Stimulated activated CD8-positive, alpha-beta memory T cell treated with anti-CD3 and anti-CD28 coated beads, Interleukin-15, amount 100 ng/mL, for 24 hours (primary cell): ENCODE measurements at places on chromosomes 1 and 21.

DNA sequence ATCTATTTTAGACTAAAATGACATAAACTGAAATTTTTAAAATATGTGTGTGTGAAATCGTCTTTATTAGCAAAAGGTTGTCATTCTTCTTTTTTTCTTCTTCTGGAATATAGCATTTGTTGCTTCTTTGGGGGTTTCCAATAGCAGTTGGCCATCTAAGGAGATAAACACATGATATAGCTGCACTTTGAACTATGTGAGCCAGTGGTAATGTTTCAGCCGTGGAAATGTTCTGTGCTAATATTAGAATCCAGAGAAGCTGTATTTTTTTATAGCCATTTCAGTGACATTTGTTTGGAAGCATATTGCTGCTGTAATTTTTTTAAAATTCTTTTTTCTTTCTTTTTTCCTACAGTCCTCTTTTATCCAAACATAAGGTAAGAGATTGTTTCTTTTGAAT, 75.1 kb downstream of the CNST start:
- no peak for DNase-seq

DNA sequence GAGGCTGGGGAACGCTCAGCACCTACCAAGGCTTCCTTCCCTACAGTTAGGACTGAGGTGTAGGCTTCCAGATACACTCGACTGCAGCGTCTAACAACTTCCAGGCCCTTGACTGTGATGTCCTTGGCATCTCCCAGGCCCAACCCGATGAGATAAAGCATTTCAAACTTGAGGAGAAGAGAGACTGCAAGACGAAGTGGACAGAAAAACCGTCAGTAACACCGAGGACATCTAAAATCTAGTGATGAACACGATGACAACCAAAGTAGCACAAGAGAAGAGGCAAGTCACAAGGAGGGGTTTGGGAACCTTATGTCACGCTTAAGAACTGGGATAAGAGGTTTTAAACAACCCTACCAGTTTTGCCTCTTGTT, 314 bp downstream of the DPH5 start:
- no peak for DNase-seq

GRCh38 chr1:77975907-77976306, 3.0 kb downstream of the FUBP1 start:
- DNase-seq, result no peak

- DNase-seq, result no peak
These were observed 18.1 kb upstream of the SNX27 start for GRCh38 chr1:151593730-151594129.

DNA sequence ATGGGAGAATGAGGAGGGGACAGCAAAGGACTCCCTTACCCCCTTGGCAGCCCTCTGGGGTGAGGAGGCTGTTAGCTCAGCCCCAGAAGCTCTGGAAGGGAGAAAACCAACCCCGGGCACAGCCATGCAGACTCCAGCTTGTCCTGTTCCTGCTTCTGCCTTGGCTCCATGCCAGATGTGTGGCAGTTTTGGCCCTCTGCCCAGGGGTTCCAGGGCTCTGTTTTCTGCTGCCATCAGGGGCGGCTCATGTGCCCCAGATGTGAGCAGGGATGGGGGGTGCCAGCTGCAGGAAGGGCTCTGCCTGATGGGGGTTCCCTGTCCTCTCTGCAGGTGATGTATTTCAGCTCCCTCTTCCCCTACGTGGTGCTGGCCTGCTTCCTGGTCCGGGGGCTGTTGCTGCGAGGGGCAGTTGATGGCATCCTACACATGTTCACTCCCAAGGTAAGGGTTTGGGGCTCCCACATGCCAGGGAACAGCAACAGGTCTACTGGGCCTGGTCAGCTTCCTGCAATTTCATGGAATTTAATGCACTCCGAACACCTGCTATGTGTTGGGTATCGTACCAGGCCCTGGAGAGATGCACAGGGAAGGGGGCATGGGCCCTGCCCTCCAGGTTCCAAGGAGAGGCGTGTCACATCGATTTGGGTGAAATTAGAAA, 26.1 kb downstream of the SLC6A17 start:
- no peak for DNase-seq

DNA sequence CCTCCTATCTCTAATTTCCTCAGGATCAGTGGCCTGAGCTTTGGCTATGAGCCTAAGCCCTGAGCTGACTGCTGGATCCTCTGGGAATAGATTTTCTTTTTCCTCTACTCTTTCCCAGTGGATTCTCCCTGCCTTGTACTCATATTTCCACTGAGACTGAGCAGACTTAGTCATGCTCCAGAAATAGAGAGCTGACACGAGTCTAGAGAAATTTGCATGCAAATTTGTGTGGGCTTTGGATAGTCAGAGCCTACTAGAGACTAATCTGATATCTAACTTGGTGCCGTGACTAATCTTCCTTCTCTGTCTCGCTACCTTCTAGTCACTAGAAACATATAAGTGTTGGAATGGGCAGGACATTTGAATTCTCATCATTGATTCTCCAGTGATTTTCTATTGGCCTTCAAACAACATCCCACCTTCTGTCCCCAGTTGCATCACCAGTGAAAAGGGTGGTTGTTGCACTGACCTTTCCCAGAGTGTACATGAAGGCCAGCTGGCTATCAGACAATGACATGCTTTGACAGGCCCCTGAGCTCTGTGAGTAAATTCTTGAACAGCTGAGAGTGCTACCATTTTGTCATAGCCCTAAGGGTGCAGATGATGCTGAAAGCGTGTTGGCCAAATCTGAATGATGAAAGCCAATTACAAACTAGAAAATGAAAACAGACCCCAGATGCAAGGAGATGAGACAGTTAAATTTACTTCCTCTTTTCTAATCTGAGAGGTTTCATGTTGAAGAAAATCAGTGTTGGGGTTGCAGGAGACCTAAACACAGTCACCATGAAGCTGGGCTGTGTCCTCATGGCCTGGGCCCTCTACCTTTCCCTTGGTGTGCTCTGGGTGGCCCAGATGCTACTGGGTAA, at the start of gene FCRLA:
Gene FCRLA, plus strand, starts transcription at position 748 of the 866 bp plus-strand sequence. Its CDS starts 36 bp downstream, at position 784.
- DNase-seq, result no peak

GRCh38 chr1:4962836-4963235, 308.4 kb downstream of the AJAP1 start:
- DNase-seq, result no peak

DNA sequence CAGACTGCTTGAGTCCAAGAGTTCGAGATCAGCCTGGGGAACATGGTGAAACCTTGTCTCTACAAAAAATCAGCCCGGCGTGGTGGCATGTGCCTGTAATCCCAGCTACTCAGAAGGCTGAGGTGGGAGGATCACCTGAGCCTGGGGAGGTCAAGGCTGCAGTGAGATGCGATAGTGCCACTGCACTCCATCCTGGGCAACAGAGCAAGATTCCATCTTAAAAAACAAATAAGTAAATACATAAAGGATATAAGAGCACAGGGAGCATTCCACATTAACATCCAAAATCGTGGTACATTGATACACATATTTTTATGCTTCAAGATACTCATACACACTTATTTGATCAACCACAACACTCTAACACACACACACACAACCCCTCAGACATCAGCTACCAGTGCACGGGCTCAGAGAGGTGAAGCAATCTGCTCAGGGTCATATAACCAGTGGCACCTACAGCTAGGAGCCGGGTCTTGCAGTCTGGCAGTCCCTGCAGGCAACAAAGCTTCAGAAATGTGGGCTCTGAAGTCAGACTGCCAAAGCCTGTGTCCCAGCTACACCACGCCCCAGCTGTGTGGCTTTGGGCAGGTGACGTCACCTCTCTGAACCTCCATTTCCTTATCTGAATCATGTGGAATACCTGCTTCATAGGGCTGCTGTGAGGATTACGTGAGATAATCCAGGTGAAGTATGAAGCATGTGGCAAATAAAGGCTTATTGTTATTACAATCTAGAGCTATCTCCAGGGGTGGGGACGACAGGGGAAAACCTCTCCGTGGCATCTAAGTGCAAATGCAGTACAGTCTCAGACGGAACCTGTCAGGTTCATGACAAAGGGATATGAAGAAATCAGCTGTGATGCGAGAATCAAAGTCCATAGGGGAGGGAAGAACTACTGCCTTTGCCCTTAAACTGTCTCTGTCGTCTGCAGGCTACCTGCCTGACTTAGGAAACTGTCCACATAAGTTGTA, 4.8 kb upstream of the CRYBG2 start:
- no peak for DNase-seq

- no peak for DNase-seq
These were observed 55.5 kb downstream of the EPS15 start for GRCh38 chr1:51463561-51463960.

- DNase-seq, result no peak
These were observed 29.5 kb downstream of the PIK3R3 start for GRCh38 chr1:46102769-46103476.

- no peak for DNase-seq
These were observed 223.1 kb upstream of the PLXNA2 start for GRCh38 chr1:208467151-208467780.

DNA sequence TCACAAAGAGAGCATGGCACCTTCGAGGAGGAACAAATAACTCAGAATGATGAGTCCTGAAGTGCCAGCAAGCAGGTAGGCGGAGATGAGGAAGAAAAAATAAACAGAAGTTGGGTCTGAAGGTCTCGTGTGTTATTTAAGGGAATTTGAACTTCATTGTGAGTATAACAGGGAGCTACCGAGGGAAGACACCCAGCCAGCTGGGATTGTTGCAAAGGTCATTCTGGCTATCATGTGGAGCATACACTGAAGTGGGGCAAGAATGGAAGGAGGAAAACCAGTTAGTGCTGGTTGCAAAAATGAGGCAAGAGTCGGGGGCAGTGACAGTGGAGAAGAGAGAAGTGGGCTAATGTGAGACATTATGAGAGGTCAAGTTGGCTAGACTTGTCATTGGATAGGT, 53.6 kb upstream of the RAP1A start:
- no peak for DNase-seq

- DNase-seq, result no peak
These were observed 53.5 kb downstream of the LDLRAD2 start for GRCh38 chr1:21865609-21865942.

- DNase-seq, result no peak
These were observed 111.8 kb downstream of the RPS6KC1 start for GRCh38 chr1:213162862-213163261.

DNA sequence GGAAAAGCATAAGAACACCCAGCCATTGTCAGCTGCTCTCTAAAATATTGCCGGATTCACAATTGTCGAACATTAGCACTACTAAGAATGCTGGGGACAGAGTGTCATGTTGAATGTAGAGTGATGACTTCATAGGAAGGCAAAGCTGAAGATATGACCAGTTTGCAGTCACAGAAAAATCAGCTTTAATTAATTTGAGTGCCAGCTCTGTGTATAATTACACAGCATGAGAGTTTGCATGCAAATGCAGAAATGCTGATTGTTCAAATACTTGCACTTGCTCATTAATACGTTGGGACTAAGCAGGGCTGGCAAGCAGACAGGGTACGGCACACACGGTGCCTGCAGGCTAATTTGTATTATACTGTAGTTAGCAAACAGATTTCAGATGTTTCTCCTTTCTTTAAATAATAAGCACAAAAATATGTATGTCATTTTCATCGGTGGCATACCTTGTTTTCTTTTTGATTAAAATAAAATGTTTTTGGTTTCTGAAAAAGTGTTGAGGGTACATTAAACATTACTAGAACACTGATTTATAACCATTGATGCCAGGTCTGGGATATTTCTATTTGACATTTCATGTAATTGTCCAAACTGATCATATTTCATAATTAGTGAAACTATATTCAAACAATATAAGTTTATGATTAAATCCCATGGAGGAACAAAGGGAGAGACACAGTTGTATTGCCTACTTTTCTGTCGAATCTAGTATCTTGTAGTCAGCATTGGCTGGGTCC, 99.8 kb upstream of the ADGRL2 start:
- no peak for DNase-seq

DNA sequence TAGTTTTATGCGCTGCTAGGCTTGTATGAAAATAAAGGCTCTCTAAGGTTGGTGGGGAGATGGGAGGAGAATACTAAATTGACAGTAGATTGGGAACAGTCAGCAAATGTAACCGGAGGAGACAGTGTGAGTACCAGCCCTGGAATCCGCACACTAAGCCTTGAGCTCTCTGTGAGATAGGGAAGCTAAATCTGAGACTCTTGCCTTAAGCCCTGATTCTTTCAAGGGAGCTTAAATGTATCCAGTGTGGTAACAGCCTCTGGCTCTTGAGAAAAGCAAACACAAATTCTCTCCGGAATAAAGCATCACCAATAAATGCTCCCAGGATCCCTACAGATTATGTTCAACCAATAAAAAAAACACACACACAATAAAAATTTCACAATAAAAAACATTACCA, 33.0 kb upstream of the PDPN start:
- DNase-seq, result no peak

DNA sequence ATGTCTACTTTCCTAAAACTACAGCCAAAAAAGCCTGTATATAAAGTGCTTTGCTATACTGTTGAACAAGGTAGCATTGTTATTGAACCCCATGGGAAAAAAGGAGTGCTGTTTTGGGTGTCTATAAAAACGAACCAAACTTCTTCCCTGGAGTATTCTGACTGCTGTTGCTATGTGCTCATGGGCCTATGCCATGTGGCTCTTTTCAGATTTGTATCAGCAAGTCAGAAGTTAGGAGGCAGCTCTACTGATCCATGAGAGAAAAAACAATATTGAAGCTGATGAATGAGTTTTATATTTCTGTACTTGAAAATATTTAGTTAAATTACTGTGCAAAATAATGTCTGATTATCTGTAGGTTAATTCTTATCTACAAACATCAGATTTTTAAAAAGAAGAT, 66.5 kb downstream of the ADGRL2 start:
- no peak for DNase-seq

- DNase-seq, result no peak
These were observed 17.8 kb downstream of the RHEX start for GRCh38 chr1:206070627-206071304.

DNA sequence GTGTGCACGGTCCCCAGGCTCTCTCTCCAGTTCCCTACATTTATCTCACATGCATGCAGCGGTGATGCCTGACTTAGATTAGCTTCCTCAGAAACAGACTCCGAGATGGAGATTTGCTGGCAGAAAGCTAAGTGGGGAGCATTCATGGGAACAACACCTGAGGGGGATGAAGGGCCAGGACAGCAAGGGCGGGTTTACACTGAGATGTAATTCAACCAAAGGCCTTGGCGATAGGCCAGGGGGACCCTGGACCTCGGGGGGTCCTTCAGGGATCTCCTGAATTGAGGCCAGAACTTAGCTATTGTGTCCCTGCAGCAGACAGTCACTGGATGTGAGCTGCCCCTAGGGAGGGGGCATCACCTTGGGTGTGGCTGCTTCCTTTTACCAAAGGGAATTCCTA, 246.1 kb upstream of the CSF3R start:
- no peak for DNase-seq

- no peak for DNase-seq
These were observed 95.9 kb downstream of the SPSB1 start for GRCh38 chr1:9388335-9389180.

DNA sequence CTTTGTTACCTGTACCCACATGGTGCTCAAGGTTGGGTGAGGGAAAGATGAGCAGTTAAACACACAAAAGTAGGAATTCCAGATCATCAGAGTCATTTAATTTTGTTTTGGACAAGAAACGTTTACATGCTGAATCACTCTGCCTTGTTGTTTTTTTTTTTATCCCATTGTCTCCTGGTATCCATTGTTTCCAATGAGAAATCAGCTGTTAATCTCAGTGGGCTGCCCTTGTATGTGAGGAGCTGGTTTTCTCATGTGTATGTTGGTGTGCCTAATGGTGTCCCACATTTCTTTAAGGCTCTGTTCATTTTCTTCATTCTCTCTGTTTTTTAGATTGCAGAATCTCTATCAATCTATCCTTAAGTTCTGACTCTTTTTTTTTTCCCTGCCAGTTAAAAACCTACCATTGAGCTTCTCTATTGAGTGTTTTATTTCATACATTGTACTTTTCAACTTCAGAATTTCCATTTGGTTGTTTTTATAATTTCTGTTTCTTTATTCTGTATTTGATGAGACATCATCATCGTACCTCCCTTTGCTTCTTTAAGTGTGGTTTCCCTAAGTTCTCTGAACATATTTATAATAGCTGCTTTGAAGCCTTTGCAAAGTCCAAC, 8.8 kb upstream of the OBSCN start:
- no peak for DNase-seq
